ENCODE measurements at places on chromosomes 7 and 10. TPM values are rescaled to one million over a fixed set of nuclear protein-coding genes. Genes with fewer than 3 reads are reported as not detected.

The USP54 gene
- total RNA-seq, result 5.3 TPM

The AGFG2 gene
- total RNA-seq, result 1.2 TPM

The RABGEF1 gene
- total RNA-seq, result 25.6 TPM

The MMD2 gene
- not detected for total RNA-seq

The FBXW4 gene
- 36.6 TPM for total RNA-seq

The NEURL1 gene
- total RNA-seq, result under 0.01 TPM

The NEUROG3 gene
- not detected for total RNA-seq

The SEMA3C gene
- 216 TPM for total RNA-seq

The CLIP2 gene
- 52.9 TPM for total RNA-seq

The MRLN gene
- total RNA-seq, result not detected

The ANKRD2 gene
- total RNA-seq, result 0.15 TPM

The AKR1C8 gene
- not detected for total RNA-seq

The EVX1 gene
- total RNA-seq, result not detected

The TEX47 gene
- total RNA-seq, result not detected

The RAMP3 gene
- not detected for total RNA-seq

The NUTM2E gene
- not detected for total RNA-seq

The ZPBP gene
- not detected for total RNA-seq

The GPR85 gene
- 0.60 TPM for total RNA-seq

The AOC1 gene
- total RNA-seq, result not detected

The CHAT gene
- not detected for total RNA-seq

The IPMK gene
- 2.6 TPM for total RNA-seq

The THSD7A gene
- total RNA-seq, result 0.38 TPM

The OGDHL gene
- total RNA-seq, result 0.12 TPM

All from smooth muscle cell of the coronary artery (primary cell).